ENCODE measurements at places on chromosomes 6 and 20.

DNA sequence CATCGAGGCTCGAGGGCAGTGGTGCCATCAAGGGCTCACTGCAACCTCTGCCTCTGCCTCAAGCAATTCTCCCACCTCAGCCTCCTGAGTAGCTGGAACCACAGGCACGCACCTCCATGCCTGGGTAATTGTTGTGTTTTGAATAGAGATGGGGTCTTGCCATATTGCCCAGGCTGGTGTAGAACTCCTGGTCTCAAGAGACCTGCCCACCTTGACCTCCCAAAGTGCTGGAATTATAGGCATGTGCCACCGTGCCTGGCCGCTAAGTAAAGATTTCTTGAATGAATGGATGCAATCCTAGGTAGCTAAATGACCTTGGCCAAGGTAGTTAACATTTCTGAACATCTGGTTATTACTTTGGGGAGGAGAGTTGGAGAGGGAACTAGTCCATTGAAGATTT is 7.4 kb downstream of the SCAF8 start:
- DNase-seq, result no peak

- DNase-seq, result no peak
Measured at GRCh38 chr6:31770860-31771259, 6.3 kb downstream of the VWA7 start.

DNA sequence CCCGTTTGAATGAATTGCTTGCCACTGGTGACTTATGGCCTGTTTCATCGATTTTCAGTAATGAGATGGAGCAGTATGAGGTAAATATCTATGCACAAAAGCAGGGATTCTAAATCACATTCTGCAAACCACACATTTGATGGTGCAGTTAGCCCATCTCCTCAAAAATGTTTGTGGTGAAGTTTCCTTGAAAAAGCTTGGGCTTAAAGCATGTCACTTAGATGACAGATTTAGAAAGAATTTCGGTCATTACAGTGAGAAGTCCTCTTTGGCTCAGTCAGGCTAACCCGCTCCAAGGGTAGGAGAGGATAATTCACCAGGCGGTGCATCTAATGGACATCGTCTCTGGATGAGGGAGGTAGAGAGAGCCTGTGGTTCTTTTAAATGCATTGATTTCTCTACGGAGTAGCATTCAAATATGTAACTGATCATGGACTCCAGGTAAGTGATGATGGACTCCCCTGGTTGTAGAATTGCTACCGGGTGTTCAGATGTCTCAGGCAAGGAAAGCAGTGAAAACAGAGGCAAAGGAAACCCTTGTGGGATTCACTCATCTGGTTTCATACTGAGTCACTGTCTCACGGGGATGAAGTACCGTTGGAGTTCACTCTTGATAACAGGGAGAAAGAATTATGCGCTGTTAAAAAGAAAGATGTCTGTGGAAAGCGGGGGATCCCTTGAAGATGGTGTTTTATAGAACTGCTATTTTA is 65.3 kb downstream of the AIG1 start:
- DNase-seq, result no peak

DNA sequence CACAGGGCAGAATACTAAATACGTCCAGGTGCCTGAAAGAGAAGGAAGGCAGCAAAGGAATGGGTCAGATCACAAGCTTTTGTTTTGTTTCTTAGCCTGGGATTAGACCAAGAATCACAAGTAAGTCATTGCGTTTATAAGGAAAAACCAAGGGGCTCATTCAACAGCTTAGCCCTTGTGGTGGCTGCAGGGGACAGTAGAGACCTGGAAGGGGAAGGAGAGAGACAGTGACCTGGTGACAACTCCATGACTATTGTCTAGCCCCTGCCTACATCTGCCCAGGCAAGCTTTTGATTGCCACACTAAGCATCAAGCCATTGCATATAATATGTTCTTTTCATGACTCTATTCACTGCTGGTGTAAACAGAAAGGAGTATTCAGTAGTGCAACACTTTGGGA is 30.2 kb upstream of the TBC1D7 start:
- no peak for DNase-seq

- no peak for DNase-seq
Measured at GRCh38 chr20:23146181-23146580, 60.1 kb upstream of the CD93 start.

DNA sequence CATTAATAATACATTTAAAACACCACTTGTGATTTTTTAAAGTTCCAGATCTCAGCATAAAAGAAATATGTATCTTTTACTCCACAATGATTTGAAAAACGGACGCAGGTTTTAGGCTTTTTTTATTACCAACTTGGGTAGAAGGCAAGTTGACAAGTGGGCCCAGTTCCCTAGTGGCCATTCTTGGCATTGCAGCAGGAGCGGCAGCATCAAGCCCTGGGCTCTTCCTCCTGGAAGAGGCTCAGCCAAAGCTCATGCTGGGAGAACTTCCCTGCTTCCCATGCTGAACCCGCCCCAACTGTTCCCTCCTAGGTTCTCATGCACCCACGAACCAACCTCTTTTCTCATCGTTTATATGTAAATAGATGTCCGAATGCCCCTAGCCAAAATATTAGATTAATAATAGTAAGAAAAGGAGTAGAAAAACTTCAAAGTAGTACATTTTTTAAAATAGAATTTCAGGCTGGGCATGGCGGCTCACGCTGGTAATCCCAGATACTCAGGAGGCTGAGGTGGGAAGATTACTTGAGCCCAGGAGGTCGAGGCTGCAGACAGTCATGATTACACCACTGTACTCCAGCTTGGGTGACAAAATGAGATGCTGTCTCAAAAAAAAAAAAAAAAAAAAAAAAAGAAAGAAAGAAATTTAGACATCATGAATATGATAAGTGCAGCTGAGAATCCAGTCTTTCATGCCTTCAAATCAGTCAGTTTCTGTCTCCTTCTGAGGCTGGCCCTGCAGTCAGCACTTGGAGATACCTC is 18.2 kb upstream of the MYB start:
- peak; percentile 55 for DNase-seq

DNA sequence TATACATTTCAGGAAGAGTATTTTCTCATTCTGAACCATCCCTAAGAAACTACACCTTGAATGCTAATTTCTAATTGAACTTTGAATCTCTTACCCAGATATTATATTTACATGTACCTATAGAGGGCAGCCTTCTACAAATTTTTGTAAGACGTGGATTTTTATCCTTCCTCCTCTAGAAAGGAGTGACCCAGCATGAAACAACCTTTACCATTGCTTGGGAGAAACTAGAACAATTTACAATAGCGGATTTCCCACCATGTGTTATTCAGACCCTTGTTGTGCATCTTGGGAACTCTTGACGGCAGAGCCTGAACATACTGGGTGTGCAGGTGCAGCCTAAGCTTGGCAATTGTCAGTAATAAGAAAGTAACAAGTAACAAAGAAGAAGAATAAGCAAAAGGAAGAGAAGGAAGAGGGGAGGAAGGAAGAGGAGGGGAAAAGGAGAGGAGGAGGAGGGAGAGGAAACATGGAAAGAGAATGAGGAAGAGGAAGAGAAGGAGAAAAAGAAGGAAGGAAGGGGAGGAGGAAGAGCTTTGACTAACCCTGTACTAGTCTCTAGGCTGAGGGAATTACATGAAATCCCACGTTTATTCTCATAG is 10.8 kb upstream of the TAAR1 start:
- DNase-seq, result peak; percentile 76

DNA sequence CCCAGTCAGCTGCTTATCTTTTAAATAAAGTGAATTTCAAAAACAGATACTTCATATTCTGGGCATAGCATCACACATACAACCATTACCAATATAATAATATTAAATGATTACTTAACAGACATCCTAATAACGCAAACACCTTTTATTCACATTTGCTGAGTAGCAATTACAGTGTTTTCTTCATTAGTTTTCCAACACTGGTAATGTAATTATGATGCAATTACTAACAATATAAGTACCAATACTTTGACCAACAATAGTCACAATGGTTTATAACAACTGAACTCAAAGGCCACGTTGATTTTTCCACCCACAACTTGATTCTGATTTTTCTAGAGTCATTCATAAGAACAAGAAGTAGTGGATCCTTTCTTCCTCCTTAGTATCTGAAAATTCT is 104.1 kb downstream of the MYB start:
- no peak for DNase-seq

- DNase-seq, result no peak
Measured at GRCh38 chr6:147709396-147710272, 201.1 kb downstream of the SAMD5 start.

- no peak for DNase-seq
Measured at GRCh38 chr6:113823916-113824315, 33.2 kb upstream of the MARCKS start.

DNA sequence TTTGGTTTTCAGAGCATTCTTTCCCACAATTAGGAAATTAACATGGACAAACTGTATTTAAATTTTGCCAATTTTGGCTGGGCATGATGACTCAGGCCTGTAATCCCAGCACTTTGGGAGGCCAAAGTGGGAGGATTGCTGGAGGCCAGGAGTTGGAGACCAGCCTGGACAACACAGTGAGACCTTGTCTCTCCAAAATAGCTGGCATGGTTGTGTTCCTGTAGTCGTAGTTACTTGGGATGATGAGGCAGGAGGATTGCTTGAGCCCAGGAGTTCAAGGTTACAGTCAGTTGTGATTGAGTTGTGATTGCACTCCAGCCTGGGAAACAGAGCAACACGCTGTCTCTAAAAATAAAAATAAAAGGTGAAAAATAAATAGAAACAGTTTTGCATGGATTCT is 15.0 kb downstream of the PANK2 start:
- no peak for DNase-seq

DNA sequence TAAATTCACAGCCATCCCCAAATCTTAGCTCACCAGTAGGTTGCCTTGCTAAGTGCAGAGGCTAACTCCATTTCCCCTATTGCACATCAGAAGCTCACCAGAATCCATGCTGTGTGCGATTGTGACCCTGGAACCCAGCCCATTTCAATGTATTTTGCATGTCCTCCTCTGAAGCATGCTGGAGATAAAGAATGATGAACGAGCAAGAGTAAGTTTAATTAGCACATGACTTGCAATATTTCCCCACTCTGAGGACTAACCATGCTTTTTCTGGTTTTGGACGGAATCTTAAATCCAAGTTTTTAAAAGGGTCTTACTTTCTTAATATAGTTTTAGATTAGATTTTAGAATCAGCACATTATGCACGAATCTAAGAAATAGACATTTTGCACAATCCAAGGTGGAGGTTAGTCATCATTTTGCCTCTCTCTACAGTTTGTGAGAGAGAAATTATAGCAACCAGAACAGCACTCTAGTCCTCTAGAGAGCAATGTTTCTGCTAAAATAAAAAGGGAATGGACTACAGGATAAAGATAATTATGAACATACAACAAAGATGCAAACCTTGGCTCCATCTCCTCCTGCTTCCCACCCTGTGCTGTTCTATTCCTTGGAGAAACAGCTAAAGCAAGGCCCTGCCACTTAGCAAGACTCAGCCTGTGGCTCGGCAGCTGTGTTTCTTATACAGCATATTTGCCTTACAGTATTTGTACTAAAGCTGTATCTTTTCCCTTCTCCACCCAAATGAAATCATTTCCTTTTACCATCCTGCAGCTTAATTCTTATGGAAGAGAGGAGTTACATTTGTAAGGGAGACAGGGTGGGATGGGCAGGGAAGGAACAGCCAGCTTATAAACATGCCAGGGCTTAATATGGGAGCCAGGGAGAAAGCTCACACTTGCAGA is 24.9 kb upstream of the LAMA4 start:
- DNase-seq, result no peak

- DNase-seq, result peak; percentile 68
Measured at GRCh38 chr20:43379239-43379917, 78.3 kb upstream of the SRSF6 start.

DNA sequence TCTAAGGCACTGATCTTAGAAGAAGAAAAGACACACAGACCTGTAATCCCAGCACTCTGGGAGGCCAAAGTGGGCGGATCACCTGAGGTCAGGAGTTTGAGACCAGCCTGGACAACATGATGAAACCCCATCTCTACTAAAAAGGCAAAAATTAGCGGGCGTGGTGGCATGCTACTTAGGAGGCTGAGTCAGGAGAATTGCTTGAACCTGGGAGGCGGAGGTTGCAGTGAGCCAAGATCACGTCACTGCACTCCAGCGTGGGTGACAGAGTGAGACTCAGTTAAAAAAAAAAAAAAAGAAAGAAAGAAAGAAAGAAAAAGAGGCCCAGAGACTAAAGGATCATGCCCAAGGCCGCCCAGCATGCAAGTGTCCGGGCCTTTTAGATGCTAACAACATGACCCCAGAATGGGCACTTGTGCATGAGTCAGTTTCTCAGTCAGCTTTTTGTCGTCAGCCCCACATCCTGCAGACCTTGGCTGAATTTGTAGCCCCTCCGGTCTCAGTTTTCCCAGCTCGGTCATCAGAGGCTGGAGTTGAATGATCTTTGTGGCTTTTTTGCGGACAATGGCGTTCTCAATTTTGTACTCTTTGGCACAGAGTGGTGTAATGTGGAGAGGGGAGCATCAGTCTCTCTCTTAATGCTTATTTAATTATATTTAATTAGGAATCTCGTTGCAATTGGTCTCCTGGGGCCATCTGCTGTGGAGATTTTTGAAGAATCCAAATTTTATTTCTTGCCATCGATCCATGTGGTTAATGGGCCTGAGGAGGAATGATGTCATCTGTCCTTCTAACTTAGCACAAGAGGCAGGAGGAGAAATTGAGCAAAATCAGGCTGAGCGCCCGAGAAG is 30.6 kb upstream of the APCDD1L start:
- DNase-seq, result no peak

DNA sequence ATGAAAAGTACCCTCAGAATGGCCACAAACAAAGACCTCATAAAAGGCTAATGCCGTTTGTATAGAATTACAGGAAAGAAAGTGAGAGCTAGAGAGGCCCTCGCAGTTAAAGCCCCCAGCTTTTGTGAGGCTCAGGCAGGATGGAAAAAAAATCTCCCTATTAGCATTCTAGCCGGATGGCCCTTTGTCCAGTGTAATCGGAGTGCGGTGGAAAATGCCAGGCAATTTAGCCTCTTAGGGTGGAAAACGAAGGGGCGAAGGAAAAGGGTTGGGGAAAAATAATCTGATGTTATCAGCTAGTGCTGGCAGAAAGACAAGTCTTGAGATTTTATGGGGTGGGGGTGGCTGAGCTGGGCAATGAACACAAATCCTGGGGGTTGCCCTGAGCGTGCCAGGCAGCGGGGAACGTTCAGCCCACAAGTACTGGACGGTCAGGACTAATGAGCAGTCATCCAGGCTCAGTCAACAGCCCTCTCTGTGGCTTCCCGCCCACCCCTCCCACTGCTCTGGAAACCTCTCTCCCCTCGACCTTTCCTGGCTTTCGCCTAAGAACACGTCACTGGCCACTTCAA is 92.4 kb downstream of the PSMG4 start:
- no peak for DNase-seq

- DNase-seq, result no peak
Measured at GRCh38 chr20:53369871-53370270, 223.8 kb downstream of the ZNF217 start.

DNA sequence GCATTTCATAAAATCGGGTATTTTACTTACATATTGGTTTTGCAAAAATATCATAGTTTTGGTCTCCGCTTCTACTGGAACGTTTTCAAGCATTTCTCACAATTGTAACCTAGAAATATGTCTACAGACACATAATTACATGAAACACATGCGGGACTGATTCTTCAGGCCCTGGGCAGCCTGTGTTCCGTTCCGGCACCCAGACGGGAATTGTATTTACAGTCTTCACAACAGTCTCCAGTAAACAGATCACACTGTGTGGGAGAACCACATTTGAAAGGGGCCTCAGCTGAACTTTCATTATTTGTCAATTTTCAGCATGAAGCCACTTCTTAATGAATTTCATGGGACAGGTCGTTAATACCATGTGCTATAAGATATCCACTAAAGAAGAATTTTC is 196.9 kb downstream of the DST start:
- no peak for DNase-seq
